ENCODE measurements at places on chromosomes 7 and 10.

- DNase-seq, result no peak
Measured at GRCh38 chr7:70376561-70377031, 755.3 kb upstream of the GALNT17 start.

- peak; percentile 68 for DNase-seq
Measured at GRCh38 chr10:120827251-120827875, 23.8 kb upstream of the WDR11 start.

GRCh38 chr7:90209776-90210175 lies 1.8 kb upstream of the STEAP2 start:
- no peak for DNase-seq

GRCh38 chr7:36261019-36261754 lies 108.1 kb downstream of the EEPD1 start:
- no peak for DNase-seq

DNA sequence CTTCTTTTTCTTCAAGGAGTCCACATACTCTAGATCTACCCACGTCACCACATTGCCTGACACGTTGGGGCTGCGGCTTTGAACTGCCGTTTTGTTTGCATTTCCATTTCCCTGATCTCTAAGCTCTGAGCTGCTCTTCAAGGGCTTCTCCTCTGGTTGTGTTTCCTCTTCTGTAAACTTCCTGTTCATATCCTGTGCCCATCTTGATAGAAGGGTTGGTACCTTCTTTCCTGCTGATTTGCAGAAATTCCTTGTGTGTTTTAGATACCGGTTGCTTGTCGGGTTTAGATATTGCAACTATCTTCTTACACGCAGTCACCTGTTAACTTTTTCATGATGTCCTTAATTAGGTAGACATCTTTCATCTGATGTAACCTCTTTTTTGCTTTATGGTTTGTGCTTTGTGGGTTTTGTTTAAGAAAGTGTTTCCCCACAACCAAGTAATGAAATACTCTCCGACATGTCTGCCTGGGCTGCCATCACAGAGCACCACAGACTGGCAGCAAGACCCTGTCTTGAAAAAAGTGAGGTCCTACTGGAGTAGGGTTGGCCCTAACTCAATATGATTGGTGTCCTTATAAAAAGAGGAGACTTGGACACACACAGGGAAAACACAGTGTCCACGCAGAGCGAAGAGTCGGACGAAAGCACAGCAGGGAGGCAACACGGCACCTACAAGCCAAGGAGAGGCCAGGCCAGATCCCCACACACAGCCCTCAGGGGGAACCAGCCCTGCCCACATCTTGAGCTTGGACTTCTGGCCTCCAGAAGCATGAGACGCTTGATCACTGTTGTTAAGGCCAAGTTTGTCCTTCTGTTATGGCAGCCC lies 99.1 kb upstream of the PDGFA start:
- no peak for DNase-seq

DNA sequence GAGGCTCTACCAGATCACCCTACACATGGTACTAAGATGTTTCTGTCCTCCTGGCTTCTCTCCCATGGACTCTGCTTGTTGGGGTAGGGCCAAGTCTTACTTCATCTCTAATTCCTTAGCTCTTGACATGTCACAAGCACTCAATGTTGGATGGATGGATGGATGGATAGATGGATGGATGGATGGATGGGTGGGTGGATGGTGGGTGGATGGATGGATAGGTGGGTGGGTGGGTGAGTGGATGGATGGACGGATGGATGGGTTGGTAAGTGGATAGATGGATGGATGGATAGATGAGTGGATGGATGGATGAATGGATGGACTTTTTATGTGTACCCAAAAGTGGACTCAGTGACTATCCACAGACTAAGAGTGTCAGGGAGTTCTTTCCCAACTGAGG lies 28.5 kb downstream of the HSPA12A start:
- DNase-seq, result no peak

DNA sequence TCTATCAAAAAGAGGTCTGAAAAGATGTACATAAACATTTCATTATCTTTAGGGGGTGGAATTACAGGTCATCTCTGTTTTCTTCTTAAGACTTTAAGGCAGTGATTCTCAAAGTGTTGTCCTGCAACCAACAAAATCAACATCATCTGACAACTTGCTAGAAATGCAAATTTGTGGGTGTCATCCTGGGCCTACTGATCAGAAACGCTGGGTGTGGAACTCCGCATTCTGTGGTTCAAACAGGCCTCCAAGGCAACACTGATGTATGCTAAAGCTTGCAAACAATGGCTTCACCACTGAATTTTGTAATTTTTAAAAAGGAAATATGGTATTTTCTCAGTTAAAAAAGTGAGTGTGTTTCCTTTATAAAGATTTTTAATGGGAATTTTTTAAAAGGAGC lies 402.0 kb upstream of the LRRN3 start:
- DNase-seq, result no peak

DNA sequence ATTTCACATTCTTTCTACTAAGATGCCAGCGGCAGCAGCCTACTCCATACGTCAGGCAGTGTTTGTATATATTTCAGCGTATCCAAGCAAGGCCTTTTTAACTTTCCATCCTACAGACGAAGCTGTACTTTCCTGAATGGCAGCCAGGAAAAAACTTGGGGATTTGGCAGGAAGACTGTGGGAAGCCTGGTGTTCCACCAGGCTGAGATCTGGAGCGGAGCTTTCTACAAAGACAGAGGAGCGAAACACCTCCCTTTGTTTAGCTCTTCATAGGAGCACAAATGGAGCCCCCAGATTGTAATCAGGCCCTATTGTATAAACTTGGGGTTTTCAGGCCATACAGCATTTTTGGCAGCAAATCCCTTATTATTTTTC lies 143.8 kb downstream of the TES start:
- DNase-seq, result no peak

DNA sequence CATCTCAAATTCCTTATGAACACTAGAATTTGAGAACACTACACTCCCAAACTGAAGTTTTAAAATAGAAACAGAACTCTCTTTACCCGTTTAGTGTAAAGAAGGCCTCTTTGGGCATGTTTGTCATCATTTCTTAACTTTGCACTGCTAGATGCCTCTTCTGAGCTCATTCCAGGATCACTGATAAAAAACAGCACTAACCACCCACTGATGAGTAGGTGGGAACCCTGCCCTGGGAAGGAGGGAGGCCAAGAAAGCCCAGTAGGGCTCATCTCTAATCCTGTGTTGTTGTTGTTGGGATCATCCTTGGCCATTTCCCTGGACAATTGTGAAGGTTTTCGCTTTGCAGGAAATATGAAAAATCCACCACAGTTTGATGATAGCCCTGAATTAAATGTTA lies 68.2 kb downstream of the CUBN start:
- DNase-seq, result no peak

DNA sequence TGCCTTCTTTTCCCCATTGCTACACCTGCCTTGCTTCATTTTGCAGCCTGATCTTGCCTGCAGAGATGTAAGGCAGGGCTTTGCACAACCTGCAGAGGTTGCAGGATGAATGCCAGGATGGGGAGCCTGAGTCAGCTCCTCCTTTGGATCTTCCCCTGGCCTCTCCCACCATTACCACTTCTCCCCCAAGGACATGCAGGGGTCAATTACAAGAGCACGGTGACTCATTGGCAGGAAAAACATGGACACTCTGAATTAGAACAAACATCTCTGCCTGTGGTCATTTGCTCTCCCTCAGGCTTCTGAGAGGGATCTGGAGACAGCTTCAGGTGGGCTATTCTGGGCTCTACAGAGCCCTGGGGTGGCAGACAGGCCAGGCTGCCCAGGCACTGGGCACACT lies 89.2 kb downstream of the HERPUD2 start:
- no peak for DNase-seq

DNA sequence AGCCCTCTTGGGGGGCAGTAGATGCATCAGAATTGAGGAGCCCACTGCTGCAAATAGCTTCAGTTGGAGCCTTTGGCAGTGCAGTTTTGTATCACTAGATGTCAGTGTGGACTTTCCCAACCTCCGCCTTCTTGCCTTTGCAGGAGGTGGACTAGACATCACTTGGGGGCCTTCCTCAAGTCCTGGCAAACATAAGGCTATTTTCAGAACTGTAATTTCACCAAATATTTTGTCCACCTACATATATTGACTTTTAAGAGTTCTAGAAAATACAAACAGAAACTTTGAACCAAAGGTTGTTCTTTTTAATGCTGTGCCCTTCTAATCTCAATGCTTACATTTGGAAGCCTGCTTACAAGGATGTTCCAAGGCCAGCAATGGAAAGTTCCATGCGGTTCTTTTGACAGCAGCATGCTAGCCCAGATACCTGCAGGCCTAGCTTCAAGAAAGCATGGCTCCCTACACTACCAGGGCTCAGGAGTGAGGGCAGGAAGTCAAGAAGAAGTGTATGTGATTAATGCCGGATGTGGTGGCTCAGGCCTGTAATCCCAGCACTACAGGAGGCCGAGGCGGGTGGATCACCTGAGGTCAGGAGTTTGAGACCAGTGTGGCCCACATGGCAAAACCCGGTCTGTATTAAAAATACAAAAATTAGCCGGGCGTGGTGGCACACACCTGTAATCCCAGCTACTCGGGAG lies 8.0 kb upstream of the ZNRF2 start:
- DNase-seq, result no peak

GRCh38 chr10:118045837-118046394 lies 825 bp downstream of the RAB11FIP2 start:
- no peak for DNase-seq

DNA sequence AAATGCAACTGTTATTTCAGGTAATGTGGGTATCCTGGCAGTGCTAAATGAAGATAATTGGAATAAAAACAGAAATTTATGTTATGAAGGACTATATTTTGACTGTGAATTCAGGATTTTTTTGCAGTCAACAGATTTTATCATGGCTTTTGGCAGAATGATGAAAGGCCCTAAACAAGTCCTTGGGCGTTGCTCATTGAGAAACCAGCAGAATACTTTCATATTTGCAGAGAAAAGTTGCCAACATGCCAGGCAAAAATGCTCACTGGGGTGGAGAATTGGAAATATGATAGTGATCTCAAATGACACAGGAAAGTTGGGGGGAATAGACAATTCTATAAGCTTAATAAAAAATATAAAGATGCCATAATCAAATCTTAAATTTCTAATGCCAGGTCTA lies 121.1 kb downstream of the GPR85 start:
- DNase-seq, result no peak

GRCh38 chr10:3872712-3873329 lies 87.8 kb upstream of the KLF6 start:
- no peak for DNase-seq

DNA sequence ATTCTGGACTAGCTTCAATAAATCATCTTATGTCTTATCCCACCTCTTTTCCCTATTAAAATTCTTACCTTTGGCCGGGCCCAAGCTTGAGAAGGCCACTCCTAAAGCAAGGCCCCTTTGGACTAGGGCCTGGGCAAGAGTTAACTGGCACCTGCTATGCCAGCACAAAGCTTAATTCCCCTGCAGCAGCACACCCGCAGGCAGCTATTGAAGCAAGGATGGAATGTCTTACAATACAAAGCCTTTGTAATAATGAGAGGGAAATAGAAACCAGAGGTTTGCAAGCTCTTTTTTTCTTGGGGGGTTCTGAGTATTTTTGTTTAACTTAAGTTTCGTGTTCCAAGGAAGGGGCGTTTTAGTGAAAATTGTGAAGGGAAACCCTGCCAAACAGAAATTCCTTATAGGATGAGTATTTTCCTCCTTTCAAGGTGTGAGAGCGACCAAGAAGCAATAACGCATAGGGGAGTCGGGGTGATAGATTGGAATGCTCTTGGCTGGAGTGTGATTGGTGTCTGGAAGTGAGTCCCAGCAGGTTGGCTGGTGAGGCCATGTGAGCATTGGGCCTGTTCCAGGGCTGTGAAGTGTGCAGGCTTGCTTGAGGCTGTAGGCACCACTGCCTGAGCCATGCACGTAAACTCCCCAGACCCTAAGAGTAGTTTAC lies 148.5 kb downstream of the KIAA1217 start:
- no peak for DNase-seq

DNA sequence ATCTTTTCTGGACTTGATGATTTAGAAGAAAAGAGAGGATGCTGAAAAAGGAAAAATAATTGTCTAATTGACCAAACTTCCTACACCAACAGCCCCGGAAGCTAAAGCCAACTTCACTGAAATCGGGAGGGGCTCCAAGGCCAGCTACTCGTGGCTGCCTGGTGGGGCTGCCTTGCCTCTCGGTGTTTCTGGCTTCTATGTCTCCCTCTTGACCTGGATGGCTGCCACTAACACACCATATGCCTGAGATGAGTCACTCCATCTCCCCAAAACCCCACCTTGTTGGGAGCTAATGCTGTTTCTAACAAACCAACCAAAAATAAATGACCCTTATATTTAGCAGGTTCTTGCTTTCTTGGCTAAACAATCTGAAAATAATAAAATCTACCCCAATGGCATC lies 87.6 kb upstream of the AFAP1L2 start:
- DNase-seq, result no peak

DNA sequence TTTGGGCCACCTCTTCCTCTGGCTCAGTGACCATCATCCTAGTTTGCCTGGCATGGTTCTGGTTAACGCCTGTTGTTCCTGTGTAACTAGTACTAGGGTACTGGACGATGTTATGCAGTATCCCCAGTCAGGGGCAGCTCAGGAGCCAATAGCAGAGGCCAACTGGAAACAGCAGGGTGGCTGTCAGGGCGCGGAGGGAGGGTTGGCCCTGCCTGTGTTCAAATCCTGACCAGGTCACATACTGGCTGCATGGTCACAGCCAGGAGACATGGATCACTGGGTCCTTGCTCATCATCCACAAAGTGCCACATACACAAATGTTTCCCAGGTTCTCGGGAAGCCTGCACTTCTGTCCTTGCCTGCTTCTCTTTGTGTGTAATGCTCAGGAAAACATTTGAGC lies 12.3 kb upstream of the RBP3 start:
- no peak for DNase-seq

DNA sequence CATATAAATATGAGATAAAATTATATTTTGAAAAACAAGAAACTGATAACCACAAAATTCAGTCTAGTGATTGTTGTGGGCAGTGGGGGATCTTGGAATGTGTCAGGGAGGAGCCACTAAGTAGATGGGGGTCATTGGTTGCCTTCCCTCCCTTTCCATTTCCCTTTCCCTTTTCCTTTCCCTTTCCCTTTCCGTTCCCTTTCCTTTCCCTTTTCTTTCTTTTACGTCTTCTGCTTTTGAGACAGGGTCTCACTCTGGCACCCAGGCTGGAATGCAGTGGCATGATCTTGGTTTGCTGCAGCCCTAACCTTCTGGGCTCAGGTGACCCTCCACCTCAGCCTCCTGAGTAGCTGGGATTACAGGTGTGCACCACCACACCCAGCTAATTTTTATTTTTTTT lies 51.0 kb downstream of the DYNC2I1 start:
- DNase-seq, result no peak

GRCh38 chr10:22250897-22251660 lies 33.3 kb upstream of the EBLN1 start:
- DNase-seq, result no peak

Data from esophagus muscularis mucosa (tissue), 4 donors.